ENCODE measurements at places on chromosomes 7 and 10.

DNA sequence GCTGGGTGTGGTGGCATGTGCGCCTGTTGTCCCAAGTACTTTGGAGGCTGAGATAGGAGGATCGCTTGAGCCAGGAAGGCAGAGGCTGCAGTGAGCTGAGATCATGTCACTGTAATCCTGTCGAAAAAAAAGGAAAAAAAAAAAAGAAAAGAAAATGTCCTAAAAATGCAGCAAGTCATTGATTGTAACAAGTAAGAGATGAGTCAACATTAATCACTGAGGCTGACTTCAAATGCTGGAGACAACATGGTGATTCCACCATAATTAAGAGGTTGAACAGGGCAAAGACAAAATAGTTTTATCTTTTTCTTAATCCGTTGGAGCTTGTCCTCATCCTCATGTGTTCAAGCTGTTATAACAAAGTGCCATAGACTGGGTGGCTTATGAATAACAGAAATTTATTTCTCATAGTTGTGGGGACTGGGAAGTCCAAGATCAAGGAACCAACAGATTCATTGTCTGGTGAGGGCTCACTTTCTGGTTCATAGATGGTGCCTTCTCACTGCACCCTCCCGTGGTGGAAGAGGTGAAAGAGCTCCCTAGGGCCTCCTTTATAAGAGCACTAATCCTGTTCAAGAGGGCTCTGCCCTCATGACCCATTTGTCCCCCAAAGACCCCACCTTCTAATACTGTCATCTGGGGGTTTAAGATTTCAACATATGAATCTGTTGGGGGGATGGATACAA lies 60.3 kb downstream of the TBXAS1 start:
- DNase-seq = no peak

GRCh38 chr10:125004571-125005311 lies 62.8 kb downstream of the ZRANB1 start:
- no peak for DNase-seq

GRCh38 chr7:30851651-30852307 lies 59.9 kb upstream of the AQP1 start:
- DNase-seq = no peak

GRCh38 chr10:49080071-49080470 lies 35.3 kb downstream of the VSTM4 start:
- no peak for DNase-seq

DNA sequence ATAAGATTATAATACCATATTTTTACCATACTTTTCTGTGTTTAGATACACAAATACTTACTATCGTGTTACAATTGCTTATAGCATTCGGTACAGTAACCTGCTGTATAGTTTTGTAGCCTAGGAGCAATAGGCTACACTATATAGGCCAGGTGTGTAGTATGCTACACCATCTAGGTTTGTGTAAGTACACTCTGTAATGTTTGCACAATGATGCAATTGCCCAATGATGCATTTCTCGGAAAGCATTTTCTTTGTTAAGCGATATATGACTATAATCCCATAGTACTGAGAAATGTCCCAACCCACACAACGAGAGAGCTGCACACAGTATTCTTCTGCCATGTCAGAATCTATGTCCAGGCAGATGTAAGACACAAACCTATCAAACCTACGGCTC lies 160.0 kb downstream of the NEBL start:
- DNase-seq = no peak

GRCh38 chr7:18538554-18539250 lies 43.2 kb downstream of the HDAC9 start:
- DNase-seq = no peak

- DNase-seq = no peak
Measured at GRCh38 chr10:75982611-75983369, 551.4 kb downstream of the LRMDA start.

- no peak for DNase-seq
Measured at GRCh38 chr7:947391-948210, 6.9 kb downstream of the ADAP1 start.

Data from activated T-helper 1 cell treated with anti-CD3 and anti-CD28 coated beads, Interleukin-2, amount 50 U/mL, for 16 hours (primary cell).